ENCODE measurements at places on chromosomes 13 and 19.

DNA sequence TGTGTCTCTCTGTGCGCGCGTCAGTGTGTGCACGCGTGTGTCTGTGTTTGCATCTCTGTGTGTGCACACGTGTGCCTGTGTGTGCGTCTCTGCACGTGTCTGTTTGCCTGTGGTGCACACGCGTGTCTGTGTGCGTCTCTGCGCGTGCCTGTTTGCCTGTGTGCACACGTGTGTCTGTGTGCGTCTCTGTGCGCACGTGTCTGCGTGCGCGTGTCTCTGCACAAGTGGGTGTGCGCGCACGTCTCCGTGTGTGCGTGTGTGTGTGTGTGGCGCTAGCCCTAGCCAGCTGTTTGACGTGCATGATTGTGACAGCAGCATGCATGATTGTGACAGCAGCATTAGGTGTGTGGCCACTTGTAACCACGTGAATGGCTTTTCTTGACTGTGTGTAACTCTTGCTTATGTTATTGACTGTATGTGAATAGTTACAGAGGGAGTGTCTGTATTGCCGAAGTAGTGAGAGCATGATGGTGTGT lies 31.1 kb downstream of the ZNF146 start:
- DNase-seq: no peak

- no peak for DNase-seq
Observed at GRCh38 chr13:59677966-59678814, 485.5 kb downstream of the DIAPH3 start.

DNA sequence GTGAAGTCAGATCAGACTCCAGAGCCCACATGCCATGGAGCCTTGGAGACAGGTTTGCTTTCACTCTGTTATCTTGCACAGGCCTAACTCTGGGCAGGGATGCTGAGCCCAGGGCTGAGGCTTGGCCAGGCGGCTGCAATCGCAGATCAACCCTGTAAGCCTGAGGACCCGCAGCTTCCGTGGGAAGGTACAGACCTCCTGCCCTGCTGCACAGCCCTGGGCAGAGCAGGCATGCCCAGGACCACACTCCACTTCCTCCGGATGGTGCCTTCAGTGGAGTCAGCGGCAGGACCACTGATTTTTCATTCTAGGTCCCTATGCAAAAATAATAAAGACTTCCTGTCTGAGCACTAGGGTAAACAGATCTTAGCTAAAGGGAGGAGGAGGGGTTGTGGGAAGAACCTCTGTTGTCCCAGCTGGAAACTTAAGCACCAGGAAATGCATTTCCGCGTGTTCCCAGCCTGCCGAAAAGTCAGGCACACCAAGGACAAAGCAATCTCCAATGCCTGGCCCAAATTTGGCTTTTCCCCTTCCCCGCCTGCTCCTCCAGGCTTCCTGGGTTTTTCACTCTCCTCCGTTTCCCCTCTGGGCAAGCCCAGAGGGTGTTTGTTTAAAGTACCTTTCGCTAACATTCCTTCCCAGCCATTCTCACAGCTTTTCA lies 87.3 kb downstream of the KCTD15 start:
- DNase-seq: no peak

GRCh38 chr19:38701455-38702063 lies 42.7 kb downstream of the CAPN12 start:
- no peak for DNase-seq

DNA sequence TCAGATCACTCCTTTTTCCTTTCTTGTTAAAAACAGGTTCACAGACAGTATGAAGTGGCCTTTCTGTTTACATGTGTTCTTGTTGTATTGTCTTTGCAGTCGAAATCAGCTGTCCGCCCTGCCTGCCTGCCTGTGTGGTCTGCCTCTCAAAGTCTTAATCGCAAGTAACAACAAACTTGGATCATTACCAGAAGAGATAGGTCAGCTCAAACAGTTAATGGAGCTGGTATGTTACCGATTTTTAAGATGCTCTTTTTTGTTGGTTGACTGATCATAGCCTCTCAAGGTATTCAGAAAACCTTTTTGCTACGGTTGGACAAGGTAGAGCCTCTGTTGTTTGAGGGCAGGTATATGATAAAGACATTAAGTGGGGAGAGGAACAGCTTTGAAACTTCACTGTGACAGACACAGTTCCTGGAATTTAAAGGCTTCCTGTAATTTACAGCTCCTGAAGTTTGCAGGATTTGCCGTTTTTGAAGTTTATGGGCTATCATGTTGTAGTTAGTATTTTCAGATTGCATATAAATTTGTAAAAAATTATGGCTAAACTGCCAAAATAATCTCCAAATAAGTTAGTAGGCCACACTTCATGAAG lies 116.1 kb downstream of the LRCH1 start:
- no peak for DNase-seq

GRCh38 chr19:45082170-45082569 lies 3.1 kb downstream of the GEMIN7 start:
- DNase-seq: no peak

DNA sequence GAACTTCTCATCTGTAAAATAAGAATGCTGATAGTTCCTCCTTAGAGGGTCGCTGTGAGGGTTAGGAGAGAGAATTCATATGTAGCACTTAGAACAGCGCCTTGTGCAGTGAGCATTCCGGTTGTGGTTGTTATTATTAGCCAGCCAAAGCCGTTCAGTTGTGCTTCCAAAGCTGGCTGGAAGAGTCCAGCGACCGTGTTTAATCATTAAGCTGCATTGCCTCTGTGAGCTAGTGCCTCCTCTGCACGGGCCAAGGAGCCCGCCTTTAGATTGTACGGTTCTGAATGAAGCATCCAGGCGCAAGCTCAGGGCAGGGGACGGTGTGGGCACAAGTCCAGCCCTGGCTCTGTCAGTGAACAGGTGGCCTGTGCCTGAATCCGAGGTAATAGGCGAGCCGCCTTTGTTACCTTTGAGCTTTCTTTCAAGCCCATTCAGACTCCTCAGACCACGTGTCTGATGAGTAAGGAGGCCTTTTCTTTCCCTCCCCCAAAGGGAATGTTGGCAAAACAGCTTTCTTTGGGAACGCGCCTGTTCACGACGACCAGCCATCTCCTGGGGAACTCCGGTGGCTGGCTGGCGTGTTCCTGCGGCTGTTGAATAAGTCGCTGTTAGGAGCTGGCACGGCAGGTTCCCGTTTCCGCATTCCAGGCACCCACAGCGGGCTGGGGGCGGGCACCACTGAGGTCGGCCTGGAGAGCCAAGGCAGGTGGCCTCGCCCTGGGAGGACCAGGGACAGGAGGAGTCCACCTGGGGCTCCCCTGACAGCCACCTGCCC lies 25.1 kb downstream of the SIPA1L3 start:
- DNase-seq: no peak

DNA sequence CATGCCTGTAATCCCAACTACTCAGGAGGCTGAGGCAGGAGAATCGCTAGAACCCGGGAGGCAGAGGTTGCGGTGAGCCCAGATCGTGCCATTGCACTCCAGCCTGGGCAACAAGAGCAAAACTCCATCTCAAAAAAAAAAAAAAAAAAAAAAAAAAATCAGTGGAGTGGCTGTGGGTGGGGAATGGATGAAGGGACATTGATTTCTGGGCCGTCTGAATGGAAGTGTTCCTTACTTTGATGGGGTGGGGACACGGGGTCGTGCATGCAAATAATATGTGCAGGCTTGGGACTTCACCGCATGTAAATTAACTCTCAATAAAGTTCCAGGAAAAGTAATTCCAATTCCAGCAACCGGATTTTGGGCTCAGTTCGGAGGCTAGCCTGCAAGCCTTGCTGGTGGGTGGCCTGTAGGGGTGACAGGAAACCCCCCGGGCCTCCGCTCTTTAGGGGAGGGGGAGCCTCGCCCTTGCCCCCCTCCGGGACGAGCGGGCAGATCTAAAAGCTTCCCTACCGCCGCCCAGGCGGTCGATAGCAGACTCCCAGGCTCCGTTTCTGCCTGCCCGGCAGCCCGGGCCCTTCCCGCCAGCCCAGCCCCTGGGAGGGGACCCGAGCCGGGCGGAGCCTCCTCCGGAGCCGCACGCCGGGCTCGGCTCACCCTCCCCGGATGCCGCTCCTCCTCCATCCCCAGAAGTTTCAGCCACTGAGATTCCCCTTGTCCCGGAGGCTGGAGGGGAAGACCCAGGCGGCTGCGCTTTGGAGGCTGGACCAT lies 48.0 kb upstream of the ADGRE5 start:
- DNase-seq: no peak

- DNase-seq: peak; percentile 30
Observed at GRCh38 chr19:46265217-46265828, 31.5 kb upstream of the HIF3A start.

DNA sequence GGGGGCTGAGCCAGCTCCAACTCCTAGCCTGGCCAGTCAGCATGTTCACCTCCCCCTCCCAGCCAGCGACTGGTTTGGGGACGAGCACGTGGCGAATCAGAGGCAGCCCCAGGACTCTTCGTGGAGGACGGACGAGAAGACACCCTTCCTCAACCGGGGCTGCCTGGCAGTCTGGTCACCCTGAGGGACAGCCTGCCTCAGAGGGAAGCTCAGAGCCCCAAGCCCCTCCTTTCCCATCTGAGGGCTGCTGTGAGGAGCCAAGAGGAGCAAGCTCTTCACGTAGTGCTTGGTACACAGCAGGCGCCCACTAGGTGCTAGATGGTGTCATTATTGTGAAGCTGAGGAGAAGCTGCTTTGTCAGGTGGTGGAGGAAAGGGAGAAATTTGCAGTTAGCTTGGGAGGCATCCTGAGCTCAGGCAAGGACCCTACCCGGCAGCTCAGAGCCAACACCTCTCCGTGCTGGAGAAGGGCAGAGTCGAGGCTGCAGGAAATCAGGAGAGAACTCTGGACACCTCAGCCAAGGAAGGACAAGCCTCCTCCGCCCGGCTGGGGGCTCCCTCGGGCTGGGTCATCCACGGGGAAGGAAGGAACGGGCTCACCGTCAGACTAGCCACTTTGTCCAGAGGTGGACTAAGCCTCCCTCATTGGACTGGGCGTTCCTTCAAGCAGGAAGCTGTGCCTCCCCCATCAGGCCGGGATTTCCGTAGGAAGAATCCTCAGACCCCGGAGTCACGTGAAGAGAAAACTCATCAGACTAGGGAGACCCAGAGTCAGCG lies 14.9 kb upstream of the C2CD4C start:
- DNase-seq: no peak

DNA sequence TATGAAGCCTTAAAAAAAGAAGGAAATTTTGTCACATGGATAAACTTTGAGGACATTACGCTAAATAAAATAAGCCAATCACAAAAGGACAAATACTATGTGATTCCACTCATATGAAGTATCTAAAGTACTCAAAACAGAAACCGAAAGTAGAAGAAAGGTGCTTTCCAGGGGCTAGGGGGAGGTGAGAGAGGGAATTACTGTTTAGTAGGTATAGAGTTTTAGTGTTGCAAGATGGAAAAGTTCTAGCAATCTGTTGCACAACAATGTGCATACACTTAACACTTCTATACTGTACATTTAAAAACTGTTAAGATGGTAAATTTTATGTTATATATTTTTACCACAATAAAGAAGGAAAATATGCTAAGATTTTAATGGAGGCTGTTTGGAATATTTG lies 83.0 kb downstream of the POLR1D start:
- no peak for DNase-seq

DNA sequence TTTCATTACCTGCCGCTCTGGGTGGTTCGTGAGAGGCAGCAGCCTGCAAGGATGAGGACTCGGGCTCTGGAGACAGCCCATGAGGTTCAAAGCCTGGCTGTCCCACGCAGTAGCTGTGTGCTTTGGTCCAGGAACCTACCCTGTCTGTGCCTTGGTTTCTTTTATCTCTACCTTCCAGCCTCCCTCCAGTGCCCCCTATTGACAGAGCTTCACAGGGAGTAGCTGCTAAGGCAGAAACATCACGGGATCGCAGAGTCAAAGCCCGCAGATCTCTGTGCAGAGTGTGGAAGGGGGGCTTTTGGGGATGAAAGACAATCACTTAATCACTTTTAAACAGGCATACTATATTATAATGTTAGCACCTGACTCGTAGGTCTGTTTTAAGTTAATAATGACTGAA lies 16.2 kb downstream of the ZNF71 start:
- no peak for DNase-seq

- DNase-seq: no peak
Observed at GRCh38 chr19:30107251-30107650, 165.2 kb downstream of the URI1 start.

DNA sequence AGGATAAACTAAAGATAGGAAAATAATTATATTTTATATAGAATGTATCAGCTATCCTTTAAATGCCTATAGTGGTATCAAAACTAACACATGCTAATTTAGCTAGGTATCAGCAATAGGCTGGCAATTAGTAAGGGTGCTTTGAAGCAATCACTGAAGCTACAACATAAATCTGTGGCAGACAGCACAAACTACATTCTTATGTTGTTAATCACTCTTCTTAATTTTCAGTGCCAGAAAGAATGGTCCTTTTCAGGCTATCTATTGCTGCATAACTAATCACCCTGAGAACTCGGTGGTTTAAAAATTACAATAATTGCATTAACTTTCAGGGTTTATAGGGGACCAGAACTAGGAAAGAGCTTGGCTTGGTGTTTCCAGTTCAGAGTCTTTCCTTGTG lies 963.1 kb downstream of the EFNB2 start:
- no peak for DNase-seq

GRCh38 chr19:49413348-49413747 lies 9.9 kb downstream of the PTH2 start:
- no peak for DNase-seq

DNA sequence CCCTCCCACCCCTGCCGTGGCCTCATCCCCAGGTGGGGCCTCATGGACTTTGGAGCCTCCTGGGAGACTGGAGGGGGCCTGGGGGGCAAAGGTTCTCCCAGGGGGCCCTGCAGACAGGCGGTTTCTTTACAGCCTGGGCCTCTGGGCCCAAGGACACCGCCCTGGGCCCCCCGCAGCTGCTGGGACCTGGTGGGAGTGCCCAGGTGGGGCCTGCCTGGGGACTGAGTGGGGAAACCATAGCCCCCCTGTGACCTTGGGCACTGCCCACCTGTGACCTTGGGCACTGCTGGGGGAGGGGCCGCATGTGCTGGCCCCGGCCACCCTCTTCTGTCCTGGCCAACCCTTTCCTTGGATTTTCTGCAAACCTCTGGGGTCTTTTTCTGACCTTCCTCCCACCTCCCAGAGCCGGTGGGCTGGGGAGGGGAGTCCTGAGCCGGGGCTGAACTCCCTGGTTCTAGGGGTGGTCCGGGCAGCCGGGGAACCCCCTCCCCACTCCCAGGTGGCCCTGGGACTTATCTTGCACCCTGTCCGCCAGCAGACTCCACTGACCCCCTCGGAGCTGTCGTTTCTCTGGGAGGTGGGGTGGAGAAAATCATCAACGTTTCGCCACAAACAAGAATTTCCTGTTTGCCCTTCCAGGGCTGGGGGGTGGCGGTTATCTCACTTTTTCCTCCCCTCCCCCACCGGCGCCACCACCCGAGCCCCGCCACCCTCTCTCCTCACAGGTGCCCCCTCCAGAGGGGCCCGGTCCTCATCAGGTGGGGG lies 27.0 kb downstream of the ARID3A start:
- no peak for DNase-seq

DNA sequence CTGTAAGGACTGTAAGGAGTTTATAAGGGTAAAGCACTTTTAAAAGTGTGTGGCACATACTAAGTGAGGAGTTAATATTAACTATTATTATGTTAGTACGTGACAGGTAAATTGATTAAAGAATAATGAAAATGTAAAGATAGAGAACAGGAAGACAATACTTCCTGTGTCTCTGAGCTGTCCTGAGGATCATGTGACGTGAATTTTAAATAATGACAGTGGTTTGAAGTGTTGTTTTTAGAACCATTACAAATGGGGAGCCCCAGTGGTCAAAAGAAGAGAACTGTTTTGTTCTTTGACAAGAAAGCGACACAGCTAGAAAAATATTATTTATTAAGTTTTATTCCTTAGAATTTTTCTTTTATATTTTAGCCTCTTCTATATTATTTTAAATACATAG lies 241.2 kb upstream of the STARD13 start:
- DNase-seq: no peak
